ENCODE measurements at places on chromosomes 1 and 21.

DNA sequence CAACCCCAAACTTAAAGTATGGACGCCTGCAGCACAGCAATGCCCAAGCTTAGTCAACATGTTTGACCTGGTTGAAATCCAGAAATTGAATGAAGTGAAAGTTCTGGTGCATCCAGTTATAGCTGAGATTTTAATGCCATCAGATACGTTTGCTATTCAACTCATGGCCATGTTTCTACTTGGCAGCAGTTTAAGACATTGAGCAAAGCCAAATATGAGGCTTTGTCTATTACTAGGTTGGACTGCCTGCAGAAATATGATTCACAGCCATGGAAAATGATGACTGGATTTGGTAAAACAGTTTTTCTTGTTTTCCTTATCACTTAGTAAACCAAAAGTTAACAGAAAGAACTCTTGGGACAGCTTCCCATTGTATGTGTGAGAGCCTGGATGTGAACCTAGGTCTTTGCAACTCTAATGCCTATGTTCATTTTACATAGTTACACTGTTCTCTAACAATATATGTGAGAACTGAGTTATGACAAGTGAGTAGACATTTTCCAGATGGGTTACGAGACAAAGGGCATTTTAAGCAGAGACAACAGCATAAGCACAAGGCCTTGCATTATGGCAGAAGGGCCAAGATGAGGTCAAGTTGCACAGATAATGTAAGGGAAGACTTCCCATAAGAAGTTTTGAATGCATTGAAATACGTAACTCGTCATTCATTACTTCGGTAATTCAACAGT is 32.4 kb upstream of the MYSM1 start:
- DNase-seq = no peak

DNA sequence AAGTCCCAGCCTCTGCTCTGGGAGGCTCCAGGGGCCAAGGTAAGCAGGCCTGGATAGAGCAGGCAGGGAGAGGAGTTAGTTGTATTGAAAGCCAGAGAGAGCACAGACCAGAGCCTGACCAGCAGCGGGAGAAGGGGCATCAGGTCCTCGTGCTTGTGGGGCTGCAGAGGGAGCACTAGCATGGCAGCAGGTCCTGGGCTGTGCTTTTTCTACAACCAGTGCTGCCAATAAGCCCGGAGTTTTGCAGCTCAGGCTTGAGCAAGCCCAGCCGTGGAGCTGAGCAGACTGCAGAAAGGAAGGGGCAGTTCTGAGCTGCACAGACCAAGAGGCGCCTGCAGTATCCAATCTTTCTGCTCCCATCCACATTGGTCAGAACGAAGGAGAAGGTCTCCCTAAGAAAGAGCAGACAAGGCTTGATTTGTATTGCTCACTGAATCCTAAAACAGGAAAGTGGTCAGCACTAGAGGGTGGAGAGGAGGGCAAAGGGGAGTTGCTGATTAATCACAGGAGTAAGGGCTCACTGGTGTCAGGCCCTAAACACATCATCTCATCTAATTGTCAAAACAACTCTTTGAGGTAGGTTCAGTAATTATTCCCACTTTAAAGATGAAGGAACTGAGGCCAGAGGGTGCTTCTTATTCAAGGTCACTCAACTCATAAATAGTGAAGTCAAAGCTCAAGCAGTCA is 2.7 kb downstream of the DENND2D start:
- no peak for DNase-seq

DNA sequence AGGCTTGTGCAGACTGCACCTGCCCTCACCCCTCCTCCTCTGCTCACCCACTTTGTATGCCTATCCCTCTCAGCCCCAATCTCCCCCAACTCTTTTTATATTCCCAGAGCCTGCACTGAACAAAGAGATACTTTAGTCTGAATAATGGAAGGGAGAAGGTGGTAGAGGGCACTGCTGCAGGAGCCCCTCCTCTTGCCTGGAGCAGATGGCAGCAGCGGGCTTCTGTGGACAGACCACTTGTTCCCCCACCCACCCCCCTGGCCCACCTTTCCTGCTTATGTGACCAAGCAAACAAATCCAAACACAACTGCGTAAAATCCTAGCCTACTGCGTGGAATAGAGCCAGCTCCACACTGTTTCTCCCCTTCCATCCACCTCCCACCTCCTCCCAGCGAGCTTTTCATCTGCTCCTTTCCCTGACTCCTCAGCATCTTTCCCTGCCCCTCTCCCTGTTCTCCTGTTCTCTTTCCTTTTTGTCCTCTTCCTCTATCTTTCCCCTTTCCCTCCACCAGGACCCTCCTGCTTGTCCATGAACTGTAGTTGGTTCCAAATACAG is 27.5 kb downstream of the RGS8 start:
- DNase-seq = no peak

DNA sequence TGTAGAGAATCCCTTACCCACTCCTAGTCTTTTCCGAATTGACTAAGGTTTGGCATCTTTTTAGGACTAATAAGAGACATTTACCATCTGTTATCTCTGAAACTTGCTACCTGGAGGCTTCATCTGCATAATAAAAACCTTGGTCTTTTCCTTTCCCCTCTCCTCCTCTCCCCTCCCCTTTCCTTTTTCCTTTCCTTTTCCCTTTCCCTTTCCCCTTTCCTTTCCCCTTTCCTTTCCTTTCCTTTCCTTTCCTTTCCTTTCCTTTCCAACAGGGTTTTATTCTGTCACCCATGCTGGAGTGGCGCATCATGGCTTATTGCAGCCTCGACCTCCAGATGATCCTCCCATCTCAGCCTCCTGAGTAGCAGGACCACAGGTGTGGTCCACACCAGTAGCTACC is 195.7 kb downstream of the RYR2 start:
- no peak for DNase-seq

- DNase-seq = no peak
These were observed 4.5 kb downstream of the URB1 start for GRCh38 chr21:32388306-32388705.

GRCh38 chr21:42364304-42364865 is 1.9 kb downstream of the TFF1 start:
- no peak for DNase-seq

DNA sequence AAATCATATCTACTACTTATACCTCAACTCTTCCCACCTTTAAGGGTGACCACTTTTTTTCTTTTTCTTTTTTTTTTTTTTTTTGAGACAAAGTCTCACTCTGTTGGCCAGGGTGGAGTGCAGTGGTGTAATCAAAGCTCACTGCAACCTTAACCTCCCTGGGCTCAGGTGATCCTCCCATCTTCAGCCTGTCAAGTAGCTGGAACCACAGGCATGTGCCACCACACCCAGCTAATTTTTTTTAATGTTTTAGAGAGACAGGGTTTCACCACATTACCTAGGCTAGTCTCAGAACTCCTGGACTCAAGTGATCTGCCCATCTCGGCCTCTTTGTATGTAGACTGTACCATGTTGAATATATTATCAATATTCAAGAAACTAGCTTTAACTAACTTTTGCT is 39.4 kb downstream of the NRDC start:
- no peak for DNase-seq

GRCh38 chr1:106876384-106876783 is 180.1 kb upstream of the PRMT6 start:
- no peak for DNase-seq
